ENCODE measurements at places on chromosomes 1 and 21.

DNA sequence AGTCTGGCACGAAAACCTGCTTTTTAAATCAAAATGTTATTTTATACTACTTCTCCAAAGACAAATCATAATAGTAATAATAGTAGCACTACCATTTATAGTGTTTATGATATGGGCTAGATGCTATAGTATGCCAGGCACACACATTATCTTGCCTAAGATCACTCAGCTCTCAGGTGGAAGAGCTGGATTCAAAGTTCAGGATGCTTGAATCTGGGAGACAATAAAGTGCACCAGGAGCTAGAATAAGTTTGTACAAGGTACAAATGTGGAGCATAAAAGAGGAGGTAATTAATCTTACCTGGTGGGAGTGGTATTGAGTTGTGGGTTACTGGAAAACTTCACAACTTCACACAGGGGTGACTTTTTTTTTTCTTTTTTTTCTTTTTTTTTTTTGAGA, 10.0 kb upstream of the ELOVL1 start:
- no peak for DNase-seq

GRCh38 chr1:23403038-23403336, 21.6 kb downstream of the TCEA3 start:
- DNase-seq: no peak

DNA sequence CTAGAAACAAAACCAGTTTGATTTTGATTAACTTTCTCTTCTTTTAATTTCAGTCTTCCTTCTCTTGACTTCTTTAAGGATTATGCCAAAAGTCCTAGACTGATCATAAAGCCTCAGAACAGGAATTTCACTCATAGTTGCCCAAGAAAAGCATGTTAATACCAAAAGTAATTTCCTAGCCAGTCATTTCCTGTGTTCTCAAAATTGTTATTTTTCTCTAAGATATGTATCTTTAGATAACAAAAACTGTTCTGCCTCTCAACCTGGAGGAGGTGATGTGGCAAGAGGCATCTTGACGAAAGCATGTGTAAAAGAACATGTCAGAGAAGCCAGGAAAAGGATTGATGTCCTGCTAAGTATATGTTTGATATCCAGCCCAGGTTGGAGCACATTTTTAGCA, 78.0 kb upstream of the IPO9 start:
- no peak for DNase-seq

DNA sequence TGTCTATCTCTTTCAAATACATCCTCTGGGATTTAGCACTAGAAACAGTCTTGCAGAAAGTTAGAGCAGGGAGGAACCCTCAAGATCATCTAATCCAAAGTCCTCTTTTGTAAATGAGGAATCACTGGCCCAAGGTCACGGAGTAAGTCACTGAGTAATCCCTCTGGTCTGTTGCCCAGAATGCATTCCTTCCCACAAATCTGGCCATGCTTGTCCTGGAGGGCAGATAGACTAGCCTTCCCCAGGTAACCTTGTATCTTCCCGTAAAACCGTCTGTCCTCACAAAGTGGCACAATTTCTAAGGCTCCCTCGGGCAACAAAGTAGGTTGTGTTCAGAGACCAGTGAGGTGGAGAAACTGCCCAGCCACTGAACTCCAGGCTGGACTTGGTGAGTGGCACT, 46.2 kb downstream of the DDR2 start:
- DNase-seq: no peak

DNA sequence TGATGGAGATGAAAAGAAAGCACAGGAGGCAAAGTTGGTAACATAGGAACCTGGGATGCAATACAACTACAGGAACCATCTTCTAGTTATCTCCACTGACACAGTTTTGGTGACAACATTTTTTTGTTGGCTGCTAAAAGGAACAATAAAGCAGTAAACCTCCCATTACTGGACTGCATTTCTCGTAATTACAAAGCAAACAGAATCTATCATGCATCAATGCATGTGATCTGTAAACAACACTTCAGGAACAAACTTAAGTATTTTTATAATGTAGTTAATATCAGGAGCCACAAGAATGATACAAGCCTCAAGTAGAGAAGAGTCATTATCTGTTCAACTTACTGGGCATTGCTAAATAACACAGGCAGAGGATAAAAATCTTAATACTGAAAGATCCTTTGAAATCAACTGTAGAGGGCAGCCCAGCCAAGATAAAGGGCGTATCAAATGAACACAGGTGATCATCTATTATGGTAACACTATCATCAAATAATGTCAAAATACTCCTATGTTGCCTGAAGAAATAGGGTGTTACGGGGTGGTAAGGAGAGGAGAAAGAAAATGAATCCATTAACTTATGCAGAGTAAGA, 193.3 kb downstream of the EIF4G3 start:
- DNase-seq: no peak

All from activated T-helper 1 cell treated with Interleukin-2 at 50 U/mL for 16 hours (primary cell).